ENCODE measurements at places on chromosomes 2 and 18. TPM values are rescaled to one million over a fixed set of nuclear protein-coding genes. Genes with fewer than 3 reads are reported as not detected.

GRCh38 chr2:12060886-12061285 is 314.5 kb downstream of the LPIN1 start:
- DNase-seq = no peak

DNA sequence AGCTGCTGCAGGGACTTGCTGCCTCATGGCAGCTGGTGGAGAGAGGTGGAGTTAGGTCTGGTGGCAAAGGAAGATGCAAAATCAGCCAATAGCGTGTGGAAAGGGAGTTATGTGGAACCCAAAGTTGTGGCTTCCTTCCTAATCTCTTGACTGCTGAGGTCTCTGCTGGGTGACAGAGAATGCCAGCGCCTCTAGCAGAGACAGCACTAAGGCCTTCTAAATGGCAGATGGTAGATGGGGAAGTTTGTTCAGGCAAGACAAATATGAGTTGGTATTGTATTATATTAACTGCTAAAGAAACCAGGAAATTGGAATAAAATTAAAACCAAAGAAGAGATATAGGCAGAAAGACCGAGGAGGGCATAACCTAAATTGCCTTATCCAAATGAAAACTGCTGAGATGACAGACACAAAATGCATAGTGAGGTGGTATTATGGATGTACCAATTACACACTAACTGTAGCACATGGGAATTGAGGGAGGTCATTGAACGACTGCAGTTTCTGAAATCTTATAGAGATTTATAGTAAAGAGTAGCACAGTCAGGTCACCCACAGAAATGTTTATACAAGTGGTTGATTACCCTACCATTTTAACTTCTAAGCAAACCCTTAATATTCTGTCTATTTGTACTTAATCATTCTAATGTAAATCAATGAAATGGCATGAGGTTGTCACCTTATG is 246.6 kb upstream of the SESTD1 start:
- no peak for DNase-seq

GRCh38 chr2:41657226-41657625 is 390.6 kb upstream of the PKDCC start:
- DNase-seq = no peak

Gene BCS1L
- 46.1 TPM for total RNA-seq

Gene EVX2
- not detected for total RNA-seq

Gene LAMA1
- total RNA-seq = 0.06 TPM

Data from right cardiac atrium (tissue), 5 donors.